Natural killer cell (primary cell): ENCODE measurements at places on chromosomes 7 and 10. TPM values are rescaled to one million over a fixed set of nuclear protein-coding genes. Genes with fewer than 3 reads are reported as not detected.

OLAH gene
- total RNA-seq = not detected

CACNB2 gene
- total RNA-seq = not detected

CREB5 gene
- 7.0 TPM for total RNA-seq

FAM24B gene
- total RNA-seq = 8.5 TPM

UTF1 gene
- not detected for total RNA-seq

PAOX gene
- total RNA-seq = 5.5 TPM

GNAT3 gene
- not detected for total RNA-seq

NRCAM gene
- total RNA-seq = 0.95 TPM

VPS37D gene
- 0.83 TPM for total RNA-seq

GJD4 gene
- total RNA-seq = not detected

NUTM2E gene
- total RNA-seq = not detected

C7orf57 gene
- not detected for total RNA-seq

PIP gene
- not detected for total RNA-seq

GRCh38 chr10:62047228-62047892 lies 145.9 kb downstream of the ARID5B start:
- H3K4me1 ChIP-seq = peaks cover 42% of the 10 kb centered on the region
- no peak overlapping the region for H3K4me3 ChIP-seq
- no peak for DNase-seq
- peaks cover 9% of the 10 kb centered on the region for H3K36me3 ChIP-seq

DNA sequence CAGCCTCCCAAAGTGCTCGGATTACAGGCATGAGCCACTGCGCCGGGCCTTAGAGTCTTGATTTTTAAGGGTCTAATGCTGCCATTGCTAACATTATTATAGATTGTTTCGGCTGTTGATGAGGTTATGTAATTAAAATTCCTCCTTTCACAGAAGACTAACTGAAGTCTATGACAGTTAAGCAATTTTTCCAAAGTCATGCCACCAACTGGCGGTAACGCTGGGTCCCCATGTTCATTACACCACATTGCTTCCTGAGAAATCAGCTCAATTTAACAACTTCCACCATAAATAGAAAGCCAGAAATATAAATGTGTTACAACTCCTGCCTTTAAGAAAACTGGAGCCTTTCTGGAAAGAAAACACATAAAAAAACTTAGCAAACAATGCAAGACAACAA lies 3.5 kb downstream of the ERLIN1 start:
- H3K4me3 ChIP-seq = no peak overlapping the region
- no peaks in the 10 kb centered on the region for H3K27me3 ChIP-seq
- DNase-seq = no peak
- H3K4me1 ChIP-seq = peaks cover 19% of the 10 kb centered on the region

GRCh38 chr10:24561453-24561852 lies 162.2 kb downstream of the ARHGAP21 start:
- no peaks in the 10 kb centered on the region for H3K36me3 ChIP-seq
- H3K27ac ChIP-seq = no peak overlapping the region
- DNase-seq = no peak
- no peaks in the 10 kb centered on the region for H3K4me1 ChIP-seq
- H3K27me3 ChIP-seq = no peaks in the 10 kb centered on the region

DNA sequence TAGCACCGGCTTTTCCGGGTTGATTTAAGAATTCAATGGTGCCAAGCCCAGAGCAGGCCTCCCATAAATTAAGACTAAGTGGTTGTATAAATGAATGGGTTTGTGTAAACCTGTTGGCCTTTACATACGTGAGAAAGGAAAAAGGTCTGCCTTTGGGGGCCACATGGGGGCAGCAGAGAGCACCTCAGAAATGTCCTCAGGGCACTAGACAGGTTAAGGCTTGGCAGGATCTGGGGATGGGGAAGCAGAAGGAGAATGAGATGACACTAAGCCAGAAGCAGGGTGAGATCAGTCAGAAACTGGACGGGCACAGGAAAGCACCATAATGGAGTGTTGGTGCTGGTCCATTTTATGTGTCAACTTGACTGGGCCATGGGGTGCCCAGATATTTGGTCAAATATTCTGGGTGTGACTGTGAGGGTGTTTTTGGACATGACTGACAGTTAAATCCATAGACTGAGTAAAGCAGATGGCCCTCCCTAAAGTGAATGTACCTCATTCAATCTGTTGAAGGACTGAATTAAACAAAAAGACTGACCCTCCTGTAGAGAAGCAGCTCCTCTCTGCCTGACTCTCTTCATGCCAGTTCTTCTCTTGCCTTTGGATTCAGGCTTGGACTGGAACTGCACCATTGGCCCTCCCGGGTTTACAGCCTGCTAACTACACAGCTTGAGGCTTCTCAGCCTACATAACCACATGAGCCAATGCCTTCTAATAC lies 58.9 kb downstream of the FRMPD2 start:
- no peaks in the 10 kb centered on the region for H3K4me1 ChIP-seq
- H3K4me3 ChIP-seq = no peak overlapping the region
- H3K27ac ChIP-seq = no peak overlapping the region

DNA sequence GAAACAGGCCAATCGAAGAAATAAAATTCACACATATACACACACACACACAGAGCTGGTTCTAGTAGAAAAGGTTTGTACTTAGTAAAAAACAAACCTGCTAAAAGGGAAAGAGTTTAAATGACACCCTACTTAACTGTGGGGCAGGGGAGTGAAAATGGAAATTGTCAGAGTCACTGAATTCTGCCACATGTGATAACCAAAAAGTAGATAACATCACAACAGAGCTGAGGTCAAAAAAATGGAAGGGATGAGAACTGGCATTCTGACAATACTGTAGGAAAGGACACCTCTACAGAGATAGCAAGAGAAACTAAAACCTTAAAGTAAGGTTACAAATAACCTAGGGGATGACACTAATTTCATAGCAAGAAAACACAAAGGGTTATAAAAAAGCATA lies 74.6 kb downstream of the CACUL1 start:
- H3K36me3 ChIP-seq = peaks cover 23% of the 10 kb centered on the region
- H3K27me3 ChIP-seq = no peaks in the 10 kb centered on the region
- no peak for DNase-seq
- no peak overlapping the region for H3K27ac ChIP-seq
- H3K4me3 ChIP-seq = no peak overlapping the region

- DNase-seq = no peak
- H3K36me3 ChIP-seq = no peaks in the 10 kb centered on the region
- H3K4me1 ChIP-seq = no peaks in the 10 kb centered on the region
- H3K4me3 ChIP-seq = no peak overlapping the region
- H3K27ac ChIP-seq = no peak overlapping the region
Observed at GRCh38 chr7:152733286-152733934, 26.1 kb upstream of the ACTR3B start.

DNA sequence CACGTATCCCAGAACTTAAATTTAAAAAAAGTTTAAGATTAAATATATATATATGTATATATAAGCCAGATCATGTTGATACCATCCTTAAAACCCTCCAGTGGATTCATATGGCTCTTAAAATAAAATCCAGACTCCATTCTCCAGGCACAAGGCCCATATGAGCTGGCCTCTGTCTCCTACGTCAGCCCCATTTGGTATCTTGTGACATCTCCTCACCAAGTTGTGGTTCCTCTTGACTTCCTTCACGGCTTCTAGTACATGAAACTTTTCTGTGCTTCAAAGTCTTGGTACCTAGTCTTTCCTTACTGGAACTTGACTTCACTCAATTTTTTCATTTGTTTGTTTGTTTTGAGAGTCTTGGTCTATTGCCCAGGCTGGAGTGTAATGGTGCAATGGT lies 61.3 kb downstream of the PRLHR start:
- H3K27ac ChIP-seq = no peak overlapping the region
- H3K4me3 ChIP-seq = no peak overlapping the region
- peaks cover 4% of the 10 kb centered on the region for H3K27me3 ChIP-seq
- H3K4me1 ChIP-seq = no peaks in the 10 kb centered on the region
- DNase-seq = no peak

DNA sequence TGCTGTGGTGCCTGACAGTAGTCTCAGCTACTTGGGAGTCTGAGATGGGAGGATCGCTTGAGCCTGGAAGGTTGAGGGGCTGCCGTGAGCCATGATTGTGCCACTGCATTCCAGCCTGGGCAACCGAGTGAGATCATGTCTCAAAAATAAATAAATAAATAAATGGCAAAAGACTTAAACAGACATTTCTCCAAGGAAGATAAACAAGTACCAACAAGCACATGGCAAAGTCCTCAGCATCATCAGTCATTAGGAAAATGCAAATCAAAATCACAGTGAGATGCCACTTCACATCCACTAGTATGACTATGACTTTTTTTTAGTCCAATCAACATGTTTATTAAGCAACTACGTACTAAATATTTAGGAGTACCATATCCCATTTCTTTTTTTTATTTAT lies 21.3 kb upstream of the KPNA7 start:
- H3K27ac ChIP-seq = no peak overlapping the region
- no peak overlapping the region for H3K4me3 ChIP-seq
- H3K27me3 ChIP-seq = no peaks in the 10 kb centered on the region

- no peaks in the 10 kb centered on the region for H3K27me3 ChIP-seq
- no peak for DNase-seq
- H3K4me1 ChIP-seq = no peaks in the 10 kb centered on the region
- H3K27ac ChIP-seq = no peak overlapping the region
- no peak overlapping the region for H3K4me3 ChIP-seq
- no peaks in the 10 kb centered on the region for H3K36me3 ChIP-seq
Observed at GRCh38 chr10:59135275-59135674, 41.2 kb upstream of the PHYHIPL start.

GRCh38 chr10:59901470-59901869 lies 4.9 kb downstream of the CCDC6 start:
- no peak for DNase-seq
- H3K27me3 ChIP-seq = no peaks in the 10 kb centered on the region
- H3K36me3 ChIP-seq = no peaks in the 10 kb centered on the region
- peaks cover 21% of the 10 kb centered on the region for H3K4me1 ChIP-seq

DNA sequence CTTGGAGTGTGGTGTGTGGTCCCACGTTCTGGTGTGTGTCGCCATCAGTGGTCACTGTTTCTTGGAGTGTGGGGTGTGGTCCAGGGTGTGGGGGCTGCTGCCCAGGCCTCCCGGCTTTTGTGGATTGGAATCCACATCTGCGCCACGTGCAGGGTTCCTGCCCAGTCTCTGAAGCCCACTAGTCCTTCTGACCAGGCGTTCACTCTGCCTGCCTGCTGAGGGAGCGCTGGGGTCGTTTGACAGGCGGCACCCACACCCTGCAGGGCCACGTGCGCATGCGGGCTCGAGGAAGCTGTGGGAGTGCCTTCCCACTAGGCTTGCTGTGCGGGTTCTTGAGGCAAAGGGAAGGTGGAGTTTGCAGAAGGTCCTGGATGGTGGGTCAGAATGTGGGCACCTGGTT lies 51.4 kb downstream of the INPP5A start:
- peaks cover 61% of the 10 kb centered on the region for H3K4me1 ChIP-seq
- DNase-seq = no peak
- no peaks in the 10 kb centered on the region for H3K36me3 ChIP-seq
- H3K27ac ChIP-seq = peak overlapping the region; percentile 60
- no peaks in the 10 kb centered on the region for H3K27me3 ChIP-seq

- no peak for DNase-seq
- no peaks in the 10 kb centered on the region for H3K36me3 ChIP-seq
- no peaks in the 10 kb centered on the region for H3K4me1 ChIP-seq
- H3K27ac ChIP-seq = no peak overlapping the region
- H3K27me3 ChIP-seq = no peaks in the 10 kb centered on the region
- no peak overlapping the region for H3K4me3 ChIP-seq
Observed at GRCh38 chr10:68857005-68857404, 29.7 kb downstream of the STOX1 start.

- no peak overlapping the region for H3K27ac ChIP-seq
- H3K36me3 ChIP-seq = no peaks in the 10 kb centered on the region
- no peaks in the 10 kb centered on the region for H3K27me3 ChIP-seq
- DNase-seq = no peak
Observed at GRCh38 chr10:109327266-109327665, 596.0 kb downstream of the XPNPEP1 start.

- H3K27me3 ChIP-seq = no peaks in the 10 kb centered on the region
- no peaks in the 10 kb centered on the region for H3K36me3 ChIP-seq
- H3K27ac ChIP-seq = no peak overlapping the region
Observed at GRCh38 chr7:47267346-47267745, 314.6 kb downstream of the TNS3 start.

DNA sequence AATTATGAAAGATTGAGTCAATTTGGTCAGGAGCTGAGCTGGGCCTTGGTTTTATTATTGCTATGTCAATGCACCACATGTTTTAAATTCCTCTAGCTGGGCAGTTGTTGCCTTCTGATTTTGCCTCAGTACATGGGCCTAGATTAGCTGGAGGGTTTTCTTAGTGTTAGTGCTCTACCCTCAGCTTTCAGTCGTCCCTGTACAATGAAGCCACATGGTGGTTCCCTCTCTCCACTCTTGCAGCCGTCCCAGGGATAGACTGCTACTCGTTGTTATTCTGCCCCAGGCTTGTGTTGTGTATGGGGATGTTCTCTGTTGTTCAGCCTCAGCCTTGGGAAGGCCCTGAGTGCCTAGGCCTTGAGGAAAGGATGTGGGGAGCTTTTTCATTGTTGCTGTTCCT lies 37.0 kb downstream of the NHLRC2 start:
- DNase-seq = no peak
- no peak overlapping the region for H3K4me3 ChIP-seq
- H3K36me3 ChIP-seq = peaks cover 11% of the 10 kb centered on the region
- no peak overlapping the region for H3K27ac ChIP-seq
- no peaks in the 10 kb centered on the region for H3K4me1 ChIP-seq
- no peaks in the 10 kb centered on the region for H3K27me3 ChIP-seq

DNA sequence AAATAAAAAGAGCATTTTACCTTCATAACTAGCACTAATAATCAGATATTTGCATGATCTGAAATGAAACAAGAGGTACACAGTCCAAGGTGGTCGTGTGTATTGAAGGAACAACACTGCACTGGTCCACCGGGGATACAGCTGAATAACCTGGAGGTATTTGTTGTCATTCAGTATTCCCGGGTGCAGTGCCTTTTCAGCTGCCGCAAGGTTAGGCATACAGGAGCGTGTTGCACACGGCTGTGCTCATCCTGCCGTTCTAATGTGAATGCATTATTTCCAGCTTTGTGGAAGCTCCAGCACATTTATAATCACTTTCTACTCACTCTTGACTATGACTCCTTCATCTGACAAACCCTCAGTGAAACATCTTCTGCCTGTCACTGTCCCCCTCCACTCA lies 377.8 kb downstream of the GFRA1 start:
- H3K27ac ChIP-seq = no peak overlapping the region
- no peak overlapping the region for H3K4me3 ChIP-seq
- H3K4me1 ChIP-seq = no peaks in the 10 kb centered on the region
- H3K27me3 ChIP-seq = no peaks in the 10 kb centered on the region
- no peaks in the 10 kb centered on the region for H3K36me3 ChIP-seq
- DNase-seq = no peak

DNA sequence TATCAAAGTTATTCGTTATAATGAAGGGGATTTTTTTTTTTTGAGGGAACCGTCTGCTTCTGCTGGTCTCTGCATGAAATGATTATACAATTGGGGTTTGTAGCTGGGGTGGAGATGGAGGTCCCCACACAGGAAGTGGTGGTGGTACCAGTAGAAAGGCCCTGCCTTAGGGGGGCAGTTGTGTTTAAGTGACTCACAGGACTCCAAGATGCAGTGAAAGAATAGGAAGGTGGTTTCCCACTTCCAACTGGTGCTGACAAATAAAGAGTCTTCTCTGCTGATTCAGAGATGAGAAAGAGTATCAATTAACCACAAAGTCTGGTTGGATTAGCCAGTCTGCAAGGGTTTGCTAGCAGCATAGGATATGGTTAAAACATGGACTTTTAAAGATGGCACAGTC lies 376.0 kb downstream of the SORCS3 start:
- H3K27ac ChIP-seq = no peak overlapping the region
- DNase-seq = no peak
- no peaks in the 10 kb centered on the region for H3K36me3 ChIP-seq
- H3K27me3 ChIP-seq = no peaks in the 10 kb centered on the region
- H3K4me1 ChIP-seq = no peaks in the 10 kb centered on the region
